GM23248 (cell line): ENCODE measurements at places on chromosomes 7 and 10. TPM values are rescaled to one million over a fixed set of nuclear protein-coding genes. Genes with fewer than 3 reads are reported as not detected.

DNA sequence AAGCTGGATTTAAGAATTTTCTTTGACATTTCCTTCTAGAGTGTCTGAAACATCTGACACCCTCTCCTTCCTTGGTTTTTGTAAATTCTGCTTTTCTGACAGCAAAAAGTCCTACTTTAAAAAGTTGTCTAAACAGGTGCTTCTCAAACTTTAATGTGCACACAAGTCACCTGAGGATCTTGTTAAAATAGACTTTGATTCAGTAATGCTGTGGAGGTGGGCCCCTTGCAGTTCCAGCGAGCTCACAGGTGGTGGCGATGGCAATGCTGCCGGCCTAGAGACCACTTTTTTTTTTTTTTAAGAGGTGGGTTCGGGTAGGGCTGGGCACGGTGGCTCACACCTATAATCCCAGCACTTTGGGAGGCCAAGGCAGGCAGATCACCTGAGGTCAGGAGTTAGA is 77.1 kb downstream of the ABCC2 start:
- H3K36me3 ChIP-seq, result no peaks in the 10 kb centered on the region
- DNase-seq, result no peak
- H3K27me3 ChIP-seq, result no peaks in the 10 kb centered on the region
- no peak overlapping the region for H3K4me3 ChIP-seq

DNA sequence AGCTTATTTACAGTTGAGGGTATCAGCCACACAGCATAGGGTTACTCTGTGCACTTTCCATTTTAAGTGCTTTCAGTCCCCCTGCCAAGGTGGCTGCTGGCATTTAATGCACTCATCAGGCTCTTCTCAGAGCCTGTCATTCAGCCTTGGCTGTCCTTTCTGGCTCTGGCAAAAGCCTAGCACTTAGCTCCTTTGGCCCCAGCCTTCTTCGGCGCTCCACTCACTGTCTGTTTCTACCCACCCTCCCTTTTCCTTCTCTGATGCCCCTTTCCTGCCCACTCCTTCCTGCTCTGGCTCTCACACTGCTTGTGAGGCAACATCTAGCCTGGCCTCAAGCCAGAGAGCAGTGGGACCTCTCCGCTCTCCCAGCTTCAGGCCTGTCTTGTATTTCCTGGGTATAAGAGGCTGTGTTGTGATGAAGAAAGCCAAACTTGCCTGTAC is 60.2 kb downstream of the WIPF3 start:
- H3K4me3 ChIP-seq, result no peak overlapping the region
- no peaks in the 10 kb centered on the region for H3K36me3 ChIP-seq
- H3K4me1 ChIP-seq, result peaks cover 18% of the 10 kb centered on the region
- H3K27me3 ChIP-seq, result no peaks in the 10 kb centered on the region

DNA sequence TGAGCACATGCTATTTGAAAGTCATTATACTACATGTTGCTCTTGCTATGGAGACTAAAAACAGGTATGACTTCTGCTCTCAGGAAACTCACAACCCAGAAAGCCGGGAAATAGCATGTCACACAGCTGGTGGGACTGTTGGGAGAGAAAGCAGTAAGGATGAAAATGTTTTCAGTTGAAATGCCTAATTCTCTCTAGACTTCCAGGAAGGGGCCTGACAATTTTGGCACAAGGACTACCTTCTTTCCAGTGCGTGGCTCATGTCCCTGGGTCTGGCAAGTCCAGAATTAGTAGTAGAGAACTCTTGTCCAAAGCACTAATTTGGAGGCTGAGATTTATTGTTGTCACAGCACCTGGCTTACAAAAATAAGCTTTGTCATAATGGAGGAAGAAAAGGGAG is 567.6 kb downstream of the LRMDA start:
- no peaks in the 10 kb centered on the region for H3K4me1 ChIP-seq
- DNase-seq, result no peak
- peaks cover 16% of the 10 kb centered on the region; the same call in 1 of the 2 replicates for H3K27me3 ChIP-seq
- no peak overlapping the region for H3K4me3 ChIP-seq

- H3K27ac ChIP-seq, result no peak overlapping the region
- DNase-seq, result peak; percentile 82
- no peaks in the 10 kb centered on the region for H3K36me3 ChIP-seq
- no peak overlapping the region for H3K4me3 ChIP-seq
- no peaks in the 10 kb centered on the region for H3K27me3 ChIP-seq
- H3K4me1 ChIP-seq, result no peaks in the 10 kb centered on the region
These were observed 327.3 kb downstream of the PHTF2 start for GRCh38 chr7:78125884-78126283.

DNA sequence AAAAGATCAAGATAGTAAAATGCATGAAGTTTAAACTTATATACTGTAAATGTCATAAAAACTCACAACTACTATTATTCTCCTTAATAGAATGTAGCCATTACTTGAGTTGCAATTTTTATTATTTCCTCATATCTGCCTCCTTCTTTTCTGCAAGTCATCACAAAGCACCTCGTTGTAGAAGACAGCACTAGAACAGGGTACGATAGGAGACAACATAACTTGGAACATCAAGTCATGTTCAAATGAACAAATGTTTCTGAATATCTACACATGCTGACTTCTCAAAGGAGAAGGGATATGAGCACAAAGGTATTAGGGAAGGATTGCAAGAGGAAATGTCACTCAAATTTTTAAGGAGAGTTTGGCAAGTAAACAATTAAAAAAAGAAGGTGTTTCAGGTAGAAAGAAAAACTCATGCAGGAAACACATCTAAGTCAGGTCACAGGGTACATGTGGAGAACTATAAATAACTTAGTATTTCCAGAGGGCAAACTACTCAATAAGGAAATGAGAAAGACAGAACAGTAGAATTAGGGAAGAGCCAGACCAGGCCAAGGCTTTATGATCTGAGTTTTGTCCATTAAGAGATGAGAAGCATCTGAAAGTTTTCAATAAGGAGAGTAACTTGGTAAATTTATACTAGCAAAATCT is 186.7 kb downstream of the CRPPA start:
- no peak overlapping the region for H3K4me3 ChIP-seq
- no peaks in the 10 kb centered on the region for H3K36me3 ChIP-seq
- DNase-seq, result no peak
- H3K27ac ChIP-seq, result no peak overlapping the region
- H3K27me3 ChIP-seq, result no peaks in the 10 kb centered on the region

- H3K27me3 ChIP-seq, result no peaks in the 10 kb centered on the region
- peaks cover 6% of the 10 kb centered on the region; the same call in 1 of the 2 replicates for H3K4me1 ChIP-seq
- H3K4me3 ChIP-seq, result peak overlapping the region; percentile 79
- peak; percentile 77 for DNase-seq
- H3K27ac ChIP-seq, result no peak overlapping the region
- H3K36me3 ChIP-seq, result no peaks in the 10 kb centered on the region
These were observed 621 bp upstream of the FAM13C start for GRCh38 chr10:59362959-59363381.

GRCh38 chr10:75355706-75356105 is 45.9 kb downstream of the ZNF503 start:
- no peak overlapping the region for H3K27ac ChIP-seq
- no peaks in the 10 kb centered on the region for H3K36me3 ChIP-seq
- H3K27me3 ChIP-seq, result no peaks in the 10 kb centered on the region
- no peak overlapping the region for H3K4me3 ChIP-seq

DNA sequence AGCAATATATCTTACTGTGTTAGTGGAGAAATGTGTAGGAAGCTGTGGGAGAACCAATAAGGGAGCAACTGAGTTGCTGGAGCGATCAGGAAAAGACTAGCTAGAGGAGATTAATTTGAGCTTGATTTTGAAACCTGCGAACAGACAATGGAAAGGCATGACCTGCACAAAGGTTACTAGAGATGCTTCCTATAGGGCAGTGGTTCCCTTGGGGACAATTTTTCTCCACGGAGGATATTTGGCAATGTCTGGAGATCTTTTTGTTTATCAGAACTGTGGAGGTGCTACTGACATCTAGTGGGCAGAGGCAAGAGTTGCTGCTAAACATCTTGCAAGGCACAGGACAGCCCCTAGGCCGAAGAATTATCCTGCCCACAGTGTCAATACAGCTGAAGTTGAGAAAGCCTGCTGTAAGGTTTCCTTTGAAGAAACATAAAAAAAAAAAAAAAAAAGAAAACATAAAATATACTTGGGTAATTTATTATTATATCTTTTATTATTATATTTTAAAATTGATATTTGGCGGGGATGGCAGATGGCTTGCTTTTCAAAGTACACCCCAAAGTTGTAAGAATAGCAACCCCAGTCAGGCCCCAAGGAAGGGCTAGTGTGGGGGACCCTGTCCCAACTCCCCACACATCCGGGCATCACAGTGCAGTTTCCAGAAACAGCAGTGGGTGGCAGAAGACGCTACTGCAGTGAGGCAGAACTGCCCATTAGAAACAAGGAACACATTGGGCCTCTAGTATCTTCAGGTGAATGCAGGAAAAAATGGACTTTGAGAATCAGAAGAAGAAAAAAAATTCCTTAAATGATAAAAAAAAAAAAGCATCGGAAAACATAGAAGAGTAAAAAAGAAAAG is 481.6 kb downstream of the SH2D4B start:
- no peaks in the 10 kb centered on the region for H3K36me3 ChIP-seq
- DNase-seq, result peak; percentile 55
- H3K27ac ChIP-seq, result no peak overlapping the region

GRCh38 chr10:97849687-97850402 is at the start of gene GOLGA7B:
GOLGA7B (plus strand) TSS chr10:97849843; CDS start chr10:97850304, 461 bp downstream.
- H3K36me3 ChIP-seq, result no peaks in the 10 kb centered on the region
- H3K27ac ChIP-seq, result no peak within 1 kb of the TSS
- peaks cover 27% of the 10 kb centered on the region for H3K27me3 ChIP-seq
- H3K4me3 ChIP-seq, result peak within 1 kb of the TSS; percentile 50
- H3K4me1 ChIP-seq, result no peaks in the 10 kb centered on the region

DNA sequence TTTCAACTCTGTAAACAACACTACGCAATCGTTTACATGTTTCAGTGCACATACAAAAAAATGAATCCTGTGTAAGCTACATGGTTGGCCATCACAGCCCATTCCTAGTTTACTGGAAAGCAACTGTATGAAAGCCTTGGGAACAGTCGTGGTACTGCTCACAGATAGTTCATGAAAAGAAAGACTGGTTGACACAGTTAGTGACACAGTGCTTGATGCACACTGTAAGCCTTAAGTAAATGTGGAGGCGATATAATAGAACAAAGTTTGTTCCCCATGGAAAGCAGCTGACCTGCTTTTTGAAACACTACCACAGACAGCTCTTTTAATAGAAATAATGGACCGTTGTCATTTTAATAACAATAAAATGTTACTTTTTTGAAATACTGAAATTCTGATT is 5.1 kb downstream of the CACNA2D1 start:
- H3K27me3 ChIP-seq, result no peaks in the 10 kb centered on the region
- no peak for DNase-seq
- peaks cover 12% of the 10 kb centered on the region; the same call in 1 of the 2 replicates for H3K4me1 ChIP-seq
- H3K36me3 ChIP-seq, result no peaks in the 10 kb centered on the region
- H3K4me3 ChIP-seq, result no peak overlapping the region

DNA sequence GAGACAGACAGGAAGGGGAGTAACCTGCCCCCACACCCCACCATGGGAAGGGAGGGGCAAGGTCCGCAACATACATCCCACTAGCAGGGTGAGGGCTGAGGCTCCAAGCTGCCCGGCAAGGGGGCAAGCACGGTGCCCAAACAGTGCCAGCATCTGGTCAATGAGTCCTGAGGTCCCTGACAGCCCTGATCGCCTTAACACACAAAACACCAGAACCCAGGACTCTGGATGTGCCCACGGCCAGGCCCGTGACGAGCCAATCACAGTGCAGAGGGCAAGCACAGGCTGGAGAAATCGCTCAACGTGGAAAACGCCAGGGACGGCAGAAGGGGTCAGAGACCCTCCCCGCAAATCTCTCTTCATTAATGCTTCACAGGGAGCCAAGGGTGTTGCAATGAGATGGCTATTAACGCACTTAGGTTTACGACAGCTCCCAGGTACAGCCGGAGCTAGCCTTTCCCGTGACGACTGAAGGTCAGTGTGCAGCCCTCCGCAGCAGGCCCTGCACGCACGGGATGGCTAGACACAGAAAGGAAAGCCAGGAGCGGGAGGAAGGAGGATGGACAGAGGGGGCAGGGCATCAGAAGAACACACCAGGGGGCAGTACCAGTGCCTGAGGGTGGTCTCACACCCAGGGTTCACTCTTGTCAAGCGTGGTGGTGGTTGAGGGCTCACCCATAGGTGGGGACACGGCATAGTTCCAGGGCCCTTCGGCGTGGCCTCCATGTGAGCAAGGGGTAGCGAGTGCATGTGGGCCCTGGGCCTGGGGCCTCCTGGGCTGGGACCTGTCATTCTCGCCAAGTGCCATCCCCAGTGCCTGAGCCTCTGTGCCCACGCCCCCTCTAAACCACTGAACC is 220.5 kb downstream of the MAD1L1 start:
- no peaks in the 10 kb centered on the region for H3K4me1 ChIP-seq
- DNase-seq, result no peak
- no peak overlapping the region for H3K27ac ChIP-seq
- H3K36me3 ChIP-seq, result no peaks in the 10 kb centered on the region

DNA sequence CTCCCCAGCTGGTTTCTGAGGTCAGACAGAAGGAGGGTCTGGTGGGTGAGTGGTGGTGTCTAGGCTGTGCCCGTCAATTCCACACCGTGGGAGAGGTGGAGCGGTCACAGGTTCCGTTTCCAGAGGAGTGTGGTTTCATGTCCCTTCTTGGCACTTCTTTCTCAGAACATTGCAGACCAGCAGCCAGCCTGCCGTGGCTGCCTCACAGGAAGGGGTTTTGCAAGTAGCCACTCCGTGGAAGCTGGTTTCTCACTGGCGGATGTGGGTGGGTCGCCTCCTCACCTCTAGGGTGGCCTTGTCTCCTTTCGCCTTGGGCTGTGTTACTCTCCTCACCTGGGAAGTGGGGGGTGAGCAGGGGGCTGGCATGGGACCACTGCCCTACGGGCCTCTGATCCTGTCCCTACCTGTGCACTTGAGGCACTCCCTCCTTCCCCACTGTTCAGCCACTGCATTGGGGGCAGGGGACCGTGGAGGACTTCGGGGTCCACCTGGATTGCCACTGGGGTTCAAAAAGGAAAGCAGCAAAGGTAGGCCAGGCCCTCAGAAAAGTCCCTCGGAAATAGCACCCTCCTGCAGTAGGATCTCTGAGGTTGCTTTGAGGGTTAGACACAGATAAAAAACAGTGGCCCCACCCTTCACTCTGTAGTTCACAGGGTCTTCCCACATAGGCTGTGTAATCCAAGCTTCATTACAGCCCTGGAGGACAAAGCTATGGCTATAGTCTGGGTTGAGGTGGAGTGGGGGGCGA is 33.9 kb downstream of the TSPAN14 start:
- H3K27me3 ChIP-seq, result no peaks in the 10 kb centered on the region
- H3K27ac ChIP-seq, result no peak overlapping the region
- H3K4me3 ChIP-seq, result no peak overlapping the region
- H3K4me1 ChIP-seq, result peaks cover 11% of the 10 kb centered on the region
- DNase-seq, result no peak

Gene MRPS33
- 70.7 and 70.8 TPM in 2 replicates for polyA plus RNA-seq

Gene HERPUD2
- 21.9 and 22.7 TPM in 2 replicates for polyA plus RNA-seq

Gene POU6F2
- not detected in 2 replicates for polyA plus RNA-seq

Gene CDK1
- 38.4 and 43.2 TPM in 2 replicates for polyA plus RNA-seq

Gene ERVW-1
- polyA plus RNA-seq, result not detected in 2 replicates

Gene LRIT1
- not detected in 2 replicates for polyA plus RNA-seq
